Suprapubic skin (tissue), 4 donors: ENCODE measurements at places on chromosomes 12 and 14. TPM values are rescaled to one million over a fixed set of nuclear protein-coding genes. Genes with fewer than 3 reads are reported as not detected.

Gene C14orf39
- total RNA-seq = not detected

Gene NANOG
- total RNA-seq = 0.16 TPM

Gene TMTC1
- total RNA-seq = 23.3 TPM

Gene PPP1R36
- not detected for total RNA-seq

Gene LRRC10
- not detected for total RNA-seq

Gene KRT77
- total RNA-seq = 359 TPM

Gene CLEC6A
- not detected for total RNA-seq

Gene TAS2R14
- total RNA-seq = 2.5 TPM

Gene FGF6
- not detected for total RNA-seq

Gene POTEM
- total RNA-seq = not detected

Gene EML5
- total RNA-seq = 3.3 TPM

Gene DPF3
- total RNA-seq = 0.39 TPM

Gene HEATR5A
- 11.6 TPM for total RNA-seq

DNA sequence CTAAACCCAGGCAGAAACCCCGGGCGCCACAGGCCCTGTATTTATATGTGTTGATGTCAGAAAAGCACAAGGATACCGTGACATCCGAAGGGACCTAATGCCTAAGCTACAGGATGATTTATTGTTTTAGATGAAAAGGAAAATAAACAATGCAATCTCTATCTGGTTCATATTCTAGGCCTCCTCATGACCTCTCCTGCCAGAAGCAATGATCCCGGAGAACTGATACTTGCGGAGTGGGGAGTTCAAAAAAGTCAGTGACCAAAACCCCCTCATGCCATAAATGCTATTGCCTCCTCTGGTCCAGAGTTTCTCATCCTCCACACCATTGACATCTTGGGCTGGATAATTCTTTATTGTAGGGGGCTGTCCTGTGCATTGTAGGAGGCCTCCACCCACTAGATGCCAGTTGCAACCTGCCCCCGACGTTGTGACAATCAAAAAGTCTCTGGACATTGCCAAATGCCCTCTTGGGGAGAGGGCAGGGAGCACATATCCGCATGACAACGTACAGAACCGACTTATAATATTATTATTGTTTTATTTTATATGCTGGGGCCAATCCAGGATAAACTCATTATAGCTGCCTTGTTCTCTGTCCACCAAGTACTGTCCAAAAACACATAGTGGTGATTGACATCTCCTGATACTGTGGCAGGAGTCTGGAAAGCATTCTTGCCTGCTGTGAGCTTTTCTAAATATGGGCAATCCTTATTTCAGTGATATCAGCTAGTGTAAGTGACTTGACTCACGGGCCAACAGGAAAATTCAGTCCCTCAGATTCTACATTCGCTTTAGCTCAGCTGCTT is 1.1 kb upstream of the CSRP2 start:
- DNase-seq = no peak

GRCh38 chr12:41521872-41522379 is 333.8 kb downstream of the PDZRN4 start:
- no peak for DNase-seq

DNA sequence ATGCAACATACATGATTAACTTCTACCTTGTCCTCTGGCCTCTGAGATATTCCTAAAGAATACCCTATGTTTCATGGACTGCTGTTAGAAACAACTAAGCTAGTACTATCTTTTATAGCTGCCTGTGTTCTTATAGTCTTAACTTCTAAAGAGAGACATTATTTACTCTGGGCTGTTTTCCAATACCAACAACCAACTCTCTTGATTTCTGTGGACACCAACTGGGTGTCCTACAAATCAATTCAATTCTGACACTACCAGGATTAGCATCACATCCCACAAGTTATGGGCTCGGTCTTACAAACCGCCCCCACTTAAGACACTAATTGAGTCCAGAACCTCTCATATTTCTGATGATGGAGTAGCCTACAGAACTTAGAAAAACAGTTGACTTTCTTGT is 8.3 kb downstream of the XPOT start:
- DNase-seq = no peak

DNA sequence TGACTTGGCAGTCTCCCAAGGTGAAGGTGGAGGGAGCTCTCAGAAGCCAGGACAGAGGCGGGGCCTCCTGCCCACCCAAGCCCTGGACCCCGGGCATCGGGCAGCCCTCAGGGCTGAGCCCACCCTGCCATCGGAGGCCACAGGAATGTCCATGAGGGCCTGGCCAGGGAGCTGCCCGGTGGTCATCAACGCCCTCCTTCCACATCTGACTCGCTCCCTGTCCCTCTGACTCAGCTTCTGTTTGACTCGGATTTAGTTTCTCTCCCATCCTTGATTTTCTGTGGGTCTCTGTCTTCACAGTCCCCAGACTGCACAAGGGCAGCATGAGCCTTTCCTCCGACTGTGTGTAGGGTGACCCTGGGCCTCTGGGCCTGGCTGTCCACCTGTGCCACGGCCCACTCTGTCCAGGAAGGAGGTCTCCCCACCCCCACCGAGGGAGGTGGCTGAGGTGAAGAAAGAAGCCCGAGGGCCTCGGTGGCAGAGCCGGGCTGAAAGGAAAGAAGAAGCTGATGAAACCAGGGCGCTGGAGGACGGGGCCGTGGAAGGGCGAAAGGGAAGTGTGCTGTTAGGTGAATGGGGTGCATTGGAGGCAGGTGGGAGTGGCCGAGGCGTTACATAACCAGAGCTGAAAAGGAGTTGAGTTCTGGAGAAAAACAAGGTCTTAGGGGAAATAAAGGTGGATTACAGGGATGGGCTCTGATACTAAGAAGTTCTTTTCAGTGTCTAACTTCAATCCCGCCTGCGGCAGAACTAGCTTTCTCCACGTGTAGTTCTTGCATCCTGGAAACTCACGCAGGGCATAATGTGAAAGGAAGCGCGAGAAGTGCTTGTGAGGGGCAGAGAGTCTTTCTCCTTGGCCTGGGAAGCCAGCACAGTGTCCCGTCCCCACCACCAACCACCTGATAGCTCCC is 16.7 kb upstream of the TMEM106C start:
- DNase-seq = no peak

GRCh38 chr12:125140279-125141209 is 75.3 kb downstream of the AACS start:
- no peak for DNase-seq

DNA sequence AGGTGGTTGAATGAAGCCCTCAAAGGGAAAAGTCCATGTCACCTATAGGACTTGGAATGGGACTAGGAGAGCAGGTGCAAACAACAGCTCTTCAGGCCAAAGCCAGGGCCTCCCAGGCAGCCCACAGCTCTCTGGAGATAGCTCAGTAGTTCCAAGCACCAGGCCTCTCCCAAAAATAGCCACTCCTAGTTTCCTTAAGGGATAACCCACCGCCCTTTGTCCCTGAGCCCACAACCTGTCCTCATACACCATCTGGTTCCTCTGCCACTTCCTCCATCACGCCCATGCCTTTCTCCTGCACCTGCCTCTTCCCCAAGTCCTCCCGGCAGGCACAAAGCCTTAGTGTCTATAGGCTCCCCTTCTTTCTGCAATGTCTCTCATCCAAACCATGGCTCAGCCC is 2.1 kb downstream of the RAB15 start:
- DNase-seq = no peak

GRCh38 chr12:106897981-106898901 is 57.5 kb upstream of the TMEM263 start:
- DNase-seq = no peak

GRCh38 chr14:63186453-63186852 is 17.8 kb upstream of the RHOJ start:
- DNase-seq = no peak

DNA sequence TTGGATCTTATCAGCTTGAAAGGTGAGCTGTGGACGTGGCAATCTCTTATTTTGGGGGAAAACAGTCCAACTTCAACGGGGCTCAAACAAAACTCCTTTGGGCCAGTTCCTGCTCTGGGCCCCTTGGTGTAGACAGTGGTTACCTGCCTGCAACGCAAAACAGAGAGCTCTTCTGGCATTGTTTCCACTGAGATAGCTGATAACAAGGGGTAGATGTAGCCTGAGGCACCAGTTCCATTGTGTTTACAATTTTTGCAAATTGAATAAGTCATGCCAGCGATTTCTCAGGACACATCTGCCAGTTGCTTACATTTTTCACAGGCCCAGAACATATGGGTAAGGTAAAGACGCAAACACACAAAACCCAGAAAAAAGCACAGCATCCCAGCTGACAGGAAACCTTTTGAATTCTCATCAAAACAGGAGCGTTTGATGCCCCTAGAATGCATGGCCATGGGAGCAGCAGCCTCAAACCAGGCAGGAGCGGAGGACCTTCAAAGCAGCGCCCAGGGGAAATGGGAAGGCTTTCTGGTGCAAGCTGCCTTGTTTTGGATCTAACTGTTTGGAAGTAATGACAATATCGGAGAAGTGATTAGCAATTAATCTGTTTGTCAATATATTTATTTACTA is 259.7 kb downstream of the AACS start:
- no peak for DNase-seq

- no peak for DNase-seq
These were observed 248.5 kb downstream of the PCNX1 start for GRCh38 chr14:71155743-71156142.

DNA sequence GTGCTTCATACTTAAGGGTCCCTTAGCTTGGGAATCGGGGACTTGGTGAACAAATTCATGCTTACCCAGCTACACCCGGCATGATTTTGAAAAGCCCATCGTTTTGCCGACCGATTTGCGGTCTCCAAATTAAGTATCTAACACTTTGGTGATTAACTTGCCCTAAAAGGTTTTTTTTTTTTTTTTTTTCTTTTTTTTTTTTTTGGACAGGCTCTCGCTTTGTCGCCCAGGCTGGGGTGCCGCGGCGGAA is 843 bp upstream of the HSP90AA1 start:
- no peak for DNase-seq

- DNase-seq = no peak
These were observed 4.4 kb downstream of the VDR start for GRCh38 chr12:47900131-47901062.

DNA sequence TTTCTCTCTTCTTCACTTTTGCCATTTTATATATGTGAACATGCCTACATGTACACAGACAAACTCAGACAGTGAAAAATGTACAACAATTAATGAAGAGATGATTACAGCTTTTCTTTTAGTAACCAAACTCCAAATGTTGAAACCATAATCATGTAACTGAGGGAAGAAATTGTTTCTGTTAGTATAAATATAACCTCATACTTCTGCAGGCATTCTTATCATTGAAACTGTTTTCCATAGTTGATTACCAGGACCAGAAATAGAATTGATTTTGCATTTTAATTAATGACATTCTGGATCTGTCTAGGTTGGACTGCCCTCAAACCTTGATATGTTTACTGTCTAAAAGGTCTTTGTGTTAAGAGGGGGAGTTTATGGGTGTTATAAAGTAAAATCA is 3.2 kb downstream of the ANO4 start:
- no peak for DNase-seq

DNA sequence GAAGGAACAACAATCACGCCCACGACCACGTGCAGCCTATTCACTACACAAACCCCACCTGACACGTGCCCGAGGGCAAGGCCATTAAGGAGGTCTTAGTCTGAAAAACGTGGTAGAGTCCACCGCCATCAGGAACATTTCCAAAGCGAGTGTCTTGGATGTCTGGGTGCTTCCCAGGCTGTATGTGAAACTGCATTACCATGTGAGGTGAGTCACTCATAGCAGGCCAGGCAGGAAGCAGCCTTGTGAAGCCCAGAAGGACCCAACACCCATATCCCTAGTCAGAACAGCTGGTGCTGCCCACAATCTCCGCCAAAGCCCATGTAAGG is 3.3 kb upstream of the KRT79 start:
- DNase-seq = no peak

GRCh38 chr12:55676707-55677106 is 31.0 kb downstream of the ITGA7 start:
- no peak for DNase-seq

DNA sequence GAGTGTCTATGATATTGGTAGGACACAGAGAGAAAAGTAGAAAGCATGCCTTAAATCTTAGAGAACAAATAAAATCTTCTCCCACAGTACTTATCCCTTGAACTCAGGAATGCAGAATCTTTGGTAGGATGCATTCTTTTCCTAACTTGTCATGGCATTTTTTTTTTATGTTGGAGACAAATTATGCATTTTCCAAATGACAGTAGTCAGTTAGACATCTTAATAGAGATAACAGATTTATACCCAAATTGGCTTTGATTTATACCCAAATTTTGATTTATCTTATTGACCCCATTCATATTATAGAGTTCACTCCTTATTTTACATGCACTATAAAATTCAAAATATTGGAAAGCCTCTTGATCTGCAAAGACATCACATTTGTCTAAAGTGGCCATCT is 132.9 kb downstream of the CNTN1 start:
- DNase-seq = no peak

GRCh38 chr14:23612802-23613201 is 23.4 kb upstream of the DHRS2 start:
- DNase-seq = no peak

DNA sequence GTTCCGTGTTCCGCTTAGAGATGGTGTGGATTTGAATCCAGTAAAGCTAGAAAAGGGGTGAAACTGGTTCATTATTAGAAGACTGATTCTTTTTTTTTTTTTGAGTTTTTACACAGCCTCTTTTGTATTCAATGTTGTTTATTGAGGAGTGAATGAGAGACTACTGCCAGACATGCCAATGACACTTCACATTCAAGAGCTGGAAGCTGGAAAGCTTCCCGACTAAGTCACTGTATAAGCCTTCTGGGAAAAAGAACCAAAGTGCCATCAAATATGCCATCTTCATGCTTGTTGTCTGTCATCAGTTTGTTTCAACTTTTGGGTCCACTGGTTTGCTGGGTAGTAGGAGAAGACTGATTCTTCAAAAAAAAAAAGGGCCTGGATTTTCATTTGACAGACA is 164.8 kb downstream of the ATP23 start:
- DNase-seq = no peak

- no peak for DNase-seq
These were observed 76.7 kb downstream of the DIP2B start for GRCh38 chr12:50581226-50582184.

GRCh38 chr12:57813971-57814772 is 4.4 kb downstream of the AVIL start:
- no peak for DNase-seq

- no peak for DNase-seq
These were observed 55.3 kb upstream of the STON2 start for GRCh38 chr14:81455390-81455789.

- DNase-seq = no peak
These were observed 150.9 kb upstream of the GRIP1 start for GRCh38 chr12:66829660-66830325.

- no peak for DNase-seq
These were observed 63.1 kb upstream of the SCN8A start for GRCh38 chr12:51527966-51528365.

- DNase-seq = no peak
These were observed 88.4 kb downstream of the TMCC3 start for GRCh38 chr12:94561943-94562411.

DNA sequence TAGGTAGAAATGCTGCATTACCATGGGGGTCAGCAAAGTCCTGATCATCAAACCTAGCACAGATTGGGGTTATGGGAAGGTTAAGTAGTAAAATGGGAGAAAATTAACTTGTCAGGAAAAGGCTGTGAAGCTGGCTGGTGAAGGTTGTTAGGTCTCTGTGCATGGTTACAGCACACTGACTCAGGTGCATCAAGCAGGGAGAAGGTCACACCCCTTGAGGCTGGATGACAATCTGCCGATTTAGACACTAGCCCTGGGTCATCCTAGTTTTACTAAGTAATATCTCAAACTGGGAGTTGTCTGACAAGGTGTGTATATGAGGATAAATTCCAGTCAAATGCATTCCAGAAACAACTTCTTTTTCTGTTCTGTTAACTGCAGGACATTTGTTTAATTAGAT is 271.1 kb upstream of the LRIG3 start:
- DNase-seq = no peak
